ENCODE measurements at places on chromosomes 3 and 15.

GRCh38 chr15:34436956-34437442, 609 bp downstream of the GOLGA8A start:
- peak; percentile 25 for DNase-seq

DNA sequence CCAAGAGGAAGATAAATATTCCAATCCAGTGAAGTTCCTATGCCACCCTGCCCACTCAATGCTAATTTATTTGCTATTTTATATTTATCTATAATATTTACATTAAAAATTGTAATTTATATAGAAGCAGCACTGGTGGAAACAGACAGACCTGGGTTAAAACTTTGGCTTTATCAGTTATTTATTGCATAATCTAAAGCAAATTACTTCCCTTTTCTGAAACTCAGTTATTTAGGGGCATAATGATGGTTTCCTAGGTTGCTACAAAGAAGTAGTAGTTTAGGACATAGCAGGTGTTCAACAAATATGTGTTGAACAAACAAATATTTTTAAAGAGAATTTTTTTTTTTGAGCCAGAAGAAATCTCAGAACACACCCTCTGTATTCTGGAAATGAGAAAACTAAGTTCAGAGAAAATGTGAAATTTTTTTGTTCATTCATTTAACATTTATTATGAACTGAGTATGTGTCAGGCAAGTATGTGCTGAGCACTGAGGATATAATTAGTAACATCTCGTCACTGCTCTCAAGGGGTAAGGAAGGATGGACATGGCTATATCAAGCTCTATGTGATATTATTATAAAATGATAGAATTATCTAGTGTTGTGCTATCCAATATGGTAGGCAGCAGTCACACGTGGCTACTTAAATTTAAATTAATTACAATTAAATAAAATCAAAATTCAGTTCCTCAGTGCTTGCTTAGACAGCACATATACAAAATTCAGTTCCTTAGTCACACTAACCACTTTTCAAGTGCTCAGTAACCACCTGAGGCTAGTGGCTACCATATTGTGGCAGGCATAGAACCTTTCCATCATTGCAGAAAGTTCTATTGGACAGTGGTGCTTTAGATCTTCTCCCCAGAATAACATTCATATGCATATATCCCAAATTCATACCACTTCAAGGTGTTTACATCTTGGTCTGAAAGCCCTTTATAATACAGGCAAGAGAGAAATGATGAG, 7.0 kb upstream of the UBE2Q2 start:
- no peak for DNase-seq

DNA sequence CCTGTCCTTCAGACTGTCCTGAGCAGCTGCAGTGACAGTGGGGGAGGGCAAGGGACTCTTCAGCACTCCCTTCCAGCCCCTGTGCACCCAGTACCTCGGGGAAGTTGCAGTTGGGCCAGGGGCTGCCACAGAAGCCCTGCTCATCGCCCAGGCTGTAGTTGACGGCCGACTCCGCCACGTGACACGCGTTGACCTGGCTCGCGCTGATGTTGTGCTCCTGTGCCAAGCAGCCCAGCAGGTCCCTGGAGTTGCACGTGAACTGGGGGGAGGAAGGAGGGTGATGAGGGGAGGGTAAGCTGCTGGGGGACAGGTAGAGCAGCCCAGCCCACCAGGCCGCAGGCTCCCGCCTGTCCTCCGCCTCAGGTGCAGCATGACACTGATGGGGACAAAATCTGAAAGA, 101.2 kb downstream of the SEC22A start:
- no peak for DNase-seq

GRCh38 chr3:135905058-135905724, 60.3 kb upstream of the PPP2R3A start:
- DNase-seq, result no peak

DNA sequence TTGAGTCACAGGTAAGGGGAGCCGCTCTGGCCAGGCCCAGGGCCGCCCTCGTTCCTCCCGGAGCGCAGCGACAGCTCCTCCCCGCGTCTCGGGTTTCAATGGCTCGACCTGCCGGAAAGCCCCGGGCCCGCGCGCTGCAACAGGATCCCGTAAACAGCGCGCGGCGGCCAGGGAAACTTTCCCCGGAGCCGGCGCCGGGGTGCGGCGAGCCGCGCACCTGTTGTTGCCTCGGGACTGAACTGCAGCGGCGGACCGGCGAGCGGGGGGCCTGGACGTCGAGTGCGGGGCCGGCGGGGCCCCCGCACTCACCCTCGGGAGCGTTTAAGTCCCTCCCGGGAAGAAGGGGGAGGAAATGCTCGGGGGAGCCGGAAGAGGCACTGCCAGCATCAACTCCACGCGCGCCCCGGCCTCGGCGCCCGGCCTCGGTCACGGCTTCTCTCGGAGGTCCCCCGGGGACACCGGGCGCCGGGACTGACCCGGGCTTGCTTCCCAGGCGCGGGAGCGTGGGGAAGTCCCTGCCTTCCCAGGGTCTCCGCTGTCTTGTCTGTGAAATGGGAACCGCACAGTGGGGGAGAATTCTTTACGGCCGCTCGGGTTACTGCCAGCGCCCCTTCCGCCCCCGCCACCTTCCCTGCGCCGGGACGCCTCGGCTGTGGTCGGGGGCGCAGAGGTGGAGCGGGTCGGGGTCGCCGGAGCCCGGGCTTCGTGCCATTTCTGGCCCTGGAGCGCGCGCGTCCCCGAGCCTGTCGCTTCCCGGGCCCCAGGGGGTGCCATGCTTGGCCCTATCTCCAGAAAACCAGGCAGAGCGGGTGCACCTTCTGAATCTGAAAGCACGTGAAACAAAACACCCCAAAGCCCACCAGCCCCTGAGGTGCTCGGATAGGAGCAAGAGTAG, 7.5 kb upstream of the PGPEP1L start:
- DNase-seq, result peak; percentile 89

DNA sequence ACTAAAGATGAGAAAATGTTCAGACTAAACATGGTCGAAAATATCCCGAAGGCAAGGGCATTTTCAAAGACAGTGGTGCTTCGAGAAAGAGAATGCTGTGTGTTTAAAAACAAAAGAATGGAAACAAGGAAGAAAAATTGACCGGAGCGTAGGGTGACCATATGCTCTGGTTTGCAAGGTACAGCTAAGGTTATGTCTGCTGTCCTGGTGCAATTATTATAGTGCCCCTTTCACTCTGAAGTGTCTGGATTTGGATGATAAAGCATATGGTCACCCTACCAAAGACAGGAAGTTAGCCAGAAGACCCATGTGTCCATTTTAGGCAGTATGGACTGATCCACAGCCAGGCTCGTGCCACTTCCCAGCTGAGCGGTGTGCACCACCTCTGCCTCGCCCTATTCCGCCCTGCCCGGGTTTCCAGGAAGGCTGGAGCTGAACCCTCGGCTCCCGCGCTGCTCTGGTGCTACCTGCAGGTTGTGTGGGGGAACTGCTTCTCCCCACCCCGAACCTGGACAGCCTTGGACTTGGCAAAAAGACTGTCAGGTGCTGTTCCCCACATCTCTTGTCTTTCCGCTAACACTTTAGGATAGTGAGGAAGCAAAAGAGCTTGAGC, 25.2 kb downstream of the GOLGA6D start:
- DNase-seq, result peak; percentile 1

- no peak for DNase-seq
These were observed 185.7 kb upstream of the TOPAZ1 start for GRCh38 chr3:44055951-44056350.
